ENCODE measurements at places on chromosomes 2 and 18. TPM values are rescaled to one million over a fixed set of nuclear protein-coding genes. Genes with fewer than 3 reads are reported as not detected.

RESP18 gene
- polyA plus RNA-seq = not detected

OTOF gene
- polyA plus RNA-seq = 0.22 TPM

FTCDNL1 gene
- 1.9 TPM for polyA plus RNA-seq

DNA sequence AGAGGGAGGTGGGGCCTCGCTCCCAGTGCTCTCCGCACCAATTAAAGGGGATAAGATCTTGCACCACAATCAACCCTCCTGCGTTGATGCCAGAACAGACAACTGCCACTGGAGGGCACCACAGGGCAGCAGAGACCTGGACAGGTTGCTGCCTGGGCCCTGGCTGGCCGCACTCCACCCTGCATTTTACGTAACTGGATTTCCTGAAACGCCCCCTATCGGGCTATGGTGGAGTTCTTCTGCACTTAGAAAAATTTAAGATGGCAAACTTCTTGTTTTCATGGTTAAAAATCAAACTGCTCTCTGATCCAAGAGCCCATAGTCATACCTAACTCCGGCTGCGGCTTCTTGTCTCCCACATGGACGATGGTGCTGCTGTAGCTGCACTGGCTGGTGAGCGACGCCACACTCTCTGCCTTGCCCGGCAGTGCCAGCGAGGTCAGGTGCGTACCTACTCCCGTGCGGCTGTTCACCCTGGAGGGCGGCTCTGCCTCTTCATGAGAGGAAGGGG, 16.8 kb upstream of the HES6 start:
- no peak overlapping the region for H3K27ac ChIP-seq
- no peaks in the 10 kb centered on the region for H3K4me1 ChIP-seq
- H3K36me3 ChIP-seq = no peaks in the 10 kb centered on the region
- H3K27me3 ChIP-seq = no peaks in the 10 kb centered on the region
- no peak overlapping the region for H3K4me3 ChIP-seq

- H3K4me1 ChIP-seq = no peaks in the 10 kb centered on the region
- H3K4me3 ChIP-seq = no peak overlapping the region
- no peaks in the 10 kb centered on the region for H3K36me3 ChIP-seq
- no peaks in the 10 kb centered on the region for H3K27me3 ChIP-seq
These were observed 66.7 kb upstream of the DNAJC10 start for GRCh38 chr2:182649316-182649715.

GRCh38 chr2:134299334-134299733, 45.5 kb downstream of the MGAT5 start:
- no peak overlapping the region for H3K4me3 ChIP-seq
- peaks cover 4% of the 10 kb centered on the region for H3K4me1 ChIP-seq
- DNase-seq = no peak
- H3K27me3 ChIP-seq = no peaks in the 10 kb centered on the region

GRCh38 chr2:23564615-23564960, 179.6 kb downstream of the KLHL29 start:
- H3K4me3 ChIP-seq = no peak overlapping the region
- no peaks in the 10 kb centered on the region for H3K36me3 ChIP-seq
- no peaks in the 10 kb centered on the region for H3K27me3 ChIP-seq
- no peak for DNase-seq

DNA sequence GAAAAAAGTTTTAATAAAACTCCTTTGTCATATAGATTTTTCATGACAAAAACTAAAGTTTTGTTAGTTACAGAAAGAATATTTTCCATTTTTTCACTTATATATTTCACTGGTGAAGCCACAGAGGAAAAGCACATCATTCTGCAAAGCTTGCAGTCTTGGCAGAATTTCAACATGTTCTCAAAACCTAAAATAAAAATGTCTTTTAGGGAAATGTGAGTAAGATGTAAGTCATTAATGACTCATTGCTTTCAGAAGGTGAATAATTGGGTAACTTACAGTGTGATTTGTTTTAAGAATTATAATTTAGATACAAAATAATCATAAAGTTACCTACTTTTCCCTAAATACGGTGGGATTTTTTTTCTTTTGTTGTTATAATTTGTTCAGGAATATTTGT, 43.4 kb upstream of the TNFRSF11A start:
- DNase-seq = no peak
- no peak overlapping the region for H3K4me3 ChIP-seq
- H3K27me3 ChIP-seq = no peaks in the 10 kb centered on the region
- H3K4me1 ChIP-seq = no peaks in the 10 kb centered on the region
- no peak overlapping the region for H3K27ac ChIP-seq
- H3K36me3 ChIP-seq = peaks cover 60% of the 10 kb centered on the region

- no peak for DNase-seq
- H3K4me3 ChIP-seq = peak overlapping the region; percentile 40
- H3K4me1 ChIP-seq = peaks cover 45% of the 10 kb centered on the region
- no peaks in the 10 kb centered on the region for H3K27me3 ChIP-seq
- no peaks in the 10 kb centered on the region for H3K36me3 ChIP-seq
These were observed 11.3 kb upstream of the TMSB10 start for GRCh38 chr2:84894131-84894586.

DNA sequence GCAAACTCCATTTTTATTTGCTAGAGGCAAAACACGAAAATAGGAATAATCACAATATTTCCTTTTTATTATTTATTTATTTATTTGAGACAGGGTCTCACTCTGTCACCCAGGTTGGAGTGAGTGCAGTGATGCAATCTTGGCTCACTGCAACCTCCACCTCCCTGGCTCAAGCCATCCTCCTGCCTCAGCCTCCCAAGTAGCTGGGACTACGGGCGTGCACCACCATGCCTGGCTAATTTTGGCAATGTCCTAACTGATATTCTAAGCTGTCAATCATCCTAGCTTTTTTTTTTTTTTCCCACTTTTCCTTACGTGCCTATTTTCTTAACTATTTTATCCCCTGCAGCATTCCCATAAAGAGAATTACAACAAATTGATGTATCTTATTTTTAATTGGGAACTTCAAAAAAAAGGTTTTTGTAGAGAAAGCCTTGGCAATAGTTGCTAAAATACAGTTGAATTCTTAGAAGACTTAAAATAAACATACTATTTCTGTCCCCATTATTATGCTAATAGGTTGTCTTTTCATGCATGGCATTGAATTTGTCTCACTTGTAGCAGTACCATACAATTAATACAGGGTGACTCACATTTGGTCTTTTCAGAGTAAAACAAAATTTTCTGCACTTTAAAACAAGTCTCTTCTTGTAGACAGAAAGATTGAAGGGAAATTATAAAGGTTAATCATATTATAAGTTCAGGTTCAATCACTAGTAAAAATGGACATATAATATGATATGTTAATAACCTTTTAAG, 153.5 kb downstream of the SLC39A10 start:
- H3K36me3 ChIP-seq = no peaks in the 10 kb centered on the region
- no peaks in the 10 kb centered on the region for H3K27me3 ChIP-seq
- H3K4me3 ChIP-seq = no peak overlapping the region

GRCh38 chr2:127776122-127776780, 34.7 kb downstream of the WDR33 start:
- H3K27me3 ChIP-seq = no peaks in the 10 kb centered on the region
- H3K4me3 ChIP-seq = no peak overlapping the region

DNA sequence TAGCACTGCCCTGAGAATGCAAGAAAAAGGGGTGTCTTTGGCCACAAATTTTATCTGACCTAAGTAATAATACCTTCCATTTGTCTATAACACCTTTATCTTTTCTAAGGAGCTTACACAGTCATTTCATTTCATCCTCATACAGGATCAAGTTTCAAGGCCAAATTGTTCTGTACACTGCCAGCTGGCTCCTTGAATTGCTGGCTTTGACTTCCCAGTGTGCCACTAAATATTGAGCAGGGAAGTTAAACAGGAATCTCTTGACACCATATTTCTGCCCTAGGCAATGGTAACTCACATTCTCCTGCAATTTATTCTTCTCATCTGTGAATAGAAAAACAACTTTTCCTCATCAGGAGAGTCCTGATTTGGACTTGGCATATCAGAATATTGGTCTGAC, 195.1 kb upstream of the LRP1B start:
- H3K27ac ChIP-seq = no peak overlapping the region
- no peak overlapping the region for H3K4me3 ChIP-seq
- no peaks in the 10 kb centered on the region for H3K27me3 ChIP-seq
- H3K4me1 ChIP-seq = no peaks in the 10 kb centered on the region
- H3K36me3 ChIP-seq = no peaks in the 10 kb centered on the region

DNA sequence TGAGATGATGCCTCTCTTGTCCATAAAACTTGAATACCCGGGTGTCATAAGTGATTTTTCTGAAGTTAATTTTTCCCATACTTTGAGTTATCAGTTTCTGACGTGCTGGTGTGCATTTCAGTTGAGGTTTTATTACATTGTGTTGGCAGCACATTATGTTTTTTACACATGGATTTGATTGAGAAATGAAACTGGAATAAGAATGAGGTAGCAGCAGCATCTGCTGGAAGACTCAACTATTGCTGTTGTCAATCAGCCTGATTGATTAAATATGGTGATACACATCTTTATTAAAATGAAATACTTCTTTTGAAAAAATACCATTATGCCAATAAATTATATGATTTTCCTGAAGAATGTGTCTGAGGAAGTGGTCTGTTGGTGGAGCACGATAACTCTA, 60.5 kb downstream of the INSIG2 start:
- no peaks in the 10 kb centered on the region for H3K36me3 ChIP-seq
- H3K27me3 ChIP-seq = no peaks in the 10 kb centered on the region
- DNase-seq = no peak
- H3K4me3 ChIP-seq = no peak overlapping the region
- no peaks in the 10 kb centered on the region for H3K4me1 ChIP-seq

- H3K27me3 ChIP-seq = no peaks in the 10 kb centered on the region
- H3K27ac ChIP-seq = no peak overlapping the region
- H3K4me3 ChIP-seq = no peak overlapping the region
- no peaks in the 10 kb centered on the region for H3K36me3 ChIP-seq
- no peaks in the 10 kb centered on the region for H3K4me1 ChIP-seq
These were observed 95.1 kb downstream of the SPTBN1 start for GRCh38 chr2:54551123-54551756.
